ENCODE measurements at places on chromosomes 6 and 20.

- no peak for DNase-seq
Measured at GRCh38 chr6:126661646-126662045, 321.7 kb downstream of the CENPW start.

- DNase-seq = no peak
Measured at GRCh38 chr6:119517428-119517827, 167.9 kb upstream of the MAN1A1 start.

- no peak for DNase-seq
Measured at GRCh38 chr6:138656364-138657064, 117.1 kb upstream of the CCDC28A start.

DNA sequence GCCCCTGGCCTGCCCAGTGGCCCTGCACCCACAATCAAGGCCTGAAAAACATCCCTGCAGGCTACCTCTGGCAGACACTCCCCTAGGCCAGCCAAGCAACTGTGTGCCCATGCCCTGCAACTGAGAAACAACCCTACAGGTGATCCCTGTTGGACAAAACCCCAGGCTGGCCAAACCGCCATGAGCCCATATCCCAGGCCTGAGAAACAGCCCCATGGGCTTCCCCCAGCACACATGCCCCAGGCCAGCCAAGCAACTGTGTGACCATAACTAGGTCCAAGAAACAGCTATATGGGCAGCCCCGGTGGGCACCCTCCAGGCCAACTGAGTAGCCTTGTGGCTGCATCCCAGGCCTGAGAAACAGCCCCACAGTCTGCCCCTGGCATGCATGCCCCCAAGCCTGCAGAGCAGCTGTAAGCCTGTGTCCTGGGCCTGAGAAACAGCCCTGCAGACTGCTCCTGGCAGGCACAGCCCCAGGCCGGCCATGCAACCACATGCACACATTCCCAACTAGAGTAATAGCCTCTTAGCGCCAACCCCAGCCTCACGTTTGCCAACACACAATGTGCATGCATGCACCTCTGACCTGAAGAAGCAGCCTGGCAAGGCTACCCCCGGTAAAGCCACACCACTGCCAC, 41.0 kb upstream of the SRSF6 start:
- DNase-seq = no peak

- DNase-seq = no peak
Measured at GRCh38 chr20:51450221-51450712, 92.3 kb downstream of the NFATC2 start.

DNA sequence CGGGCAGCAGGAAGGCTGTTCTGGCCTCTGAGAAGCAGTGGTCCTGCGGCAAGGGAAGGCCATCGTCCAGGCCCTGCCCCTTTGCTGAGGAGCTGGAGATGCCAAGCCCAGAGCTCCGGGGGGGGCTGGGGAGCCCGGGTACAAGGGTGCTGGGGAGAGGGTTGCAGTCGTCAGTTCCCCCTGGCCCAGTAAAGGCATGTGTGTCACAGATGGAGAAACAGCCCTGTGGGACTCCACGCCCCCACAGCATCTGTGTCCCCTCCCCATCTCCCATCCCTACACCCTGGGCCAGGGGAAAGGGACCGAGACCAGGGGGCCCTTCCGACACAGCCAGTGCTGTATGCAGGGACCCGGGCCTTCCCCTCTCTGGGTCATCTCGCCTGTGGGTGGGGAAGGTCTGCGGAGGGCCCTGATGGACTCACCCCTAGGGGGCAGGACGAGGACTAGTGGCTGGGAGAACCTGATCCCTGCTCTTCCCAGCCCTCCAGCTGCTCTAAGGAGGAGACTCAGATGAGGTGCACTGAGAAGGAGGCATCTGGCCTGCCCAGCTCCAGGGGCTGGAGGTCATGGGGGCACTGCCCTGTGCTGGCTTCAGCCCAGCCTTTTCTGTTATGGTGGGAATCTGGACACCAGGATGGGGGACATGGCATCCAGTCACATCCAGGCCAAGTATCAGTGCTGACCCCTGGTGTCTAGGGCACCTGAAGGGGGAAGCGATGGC, 609 bp downstream of the MYL9 start:
- DNase-seq = no peak

DNA sequence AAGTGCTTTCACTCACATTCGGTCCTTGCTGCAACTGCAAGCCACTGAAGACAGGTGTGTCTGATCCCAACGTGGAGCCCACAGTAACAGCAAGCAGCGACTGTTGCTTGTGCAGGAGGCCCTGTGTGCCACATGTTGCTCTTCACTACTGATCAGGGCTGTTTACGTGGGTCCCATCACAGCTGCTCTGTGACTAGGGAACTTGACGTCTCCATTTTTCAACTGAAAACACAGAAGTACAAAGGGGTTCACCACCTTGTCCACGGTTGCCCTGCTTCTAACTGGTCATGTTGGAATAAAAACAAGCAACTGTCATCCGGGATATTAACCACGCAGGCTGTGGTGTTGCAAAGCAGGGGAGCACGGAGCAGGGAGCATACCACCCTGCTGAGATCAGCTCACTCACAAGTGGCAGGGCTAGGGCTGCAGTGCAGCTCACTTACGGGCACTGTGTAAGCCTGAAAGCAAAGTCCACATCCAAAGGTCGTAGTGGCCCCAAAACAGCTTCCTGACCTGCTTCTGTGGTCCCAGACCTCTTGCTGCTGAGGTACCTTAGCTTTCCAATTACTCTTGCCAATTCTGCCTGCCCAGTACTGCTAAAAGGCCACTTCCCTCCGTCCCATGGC, 105.8 kb upstream of the DUSP22 start:
- no peak for DNase-seq

DNA sequence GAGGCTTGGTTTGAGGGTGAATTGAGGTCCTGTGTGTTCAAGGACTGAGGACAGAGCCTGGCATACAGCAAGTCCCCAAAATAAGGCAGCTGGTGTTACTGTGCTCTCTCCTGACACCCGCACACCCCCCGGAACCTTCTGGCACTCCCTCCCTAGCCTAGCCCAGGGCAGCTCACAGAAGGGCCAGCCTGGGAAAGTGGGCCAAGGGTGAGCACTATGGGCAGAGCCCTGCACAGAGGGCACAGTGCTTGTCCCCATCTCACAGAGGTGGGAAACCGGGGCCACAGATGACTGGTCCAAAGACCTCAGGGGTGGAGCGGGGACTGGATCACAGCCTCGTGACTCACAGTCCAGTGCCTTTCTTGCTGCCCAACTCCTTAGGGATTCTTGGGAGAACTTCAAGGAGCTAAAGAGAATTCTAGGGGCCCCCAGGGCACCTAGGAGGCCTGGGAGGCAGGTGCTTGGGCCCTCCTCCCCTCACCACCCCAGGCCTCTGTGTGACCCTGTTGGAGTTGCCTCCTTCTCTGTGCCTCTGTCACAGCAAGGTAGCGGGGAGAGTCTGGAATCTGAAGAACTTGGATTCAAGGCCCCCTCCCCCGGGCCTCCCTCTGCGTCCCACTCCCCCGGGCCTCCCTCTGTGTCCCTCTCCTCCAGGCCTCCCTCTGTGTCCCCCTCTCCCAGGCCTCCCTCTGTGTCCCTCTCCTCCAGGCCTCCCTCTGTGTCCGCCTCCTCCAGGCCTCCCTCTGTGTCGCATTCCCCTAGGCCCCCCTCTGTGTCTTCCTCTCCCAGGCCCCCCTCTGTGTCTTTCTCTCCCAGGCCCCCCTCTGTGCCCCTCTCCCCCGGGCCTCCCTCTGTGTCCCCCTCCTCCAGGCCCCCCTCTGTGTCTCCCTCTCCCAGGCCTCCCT, 13.5 kb downstream of the DLGAP4 start:
- no peak for DNase-seq

DNA sequence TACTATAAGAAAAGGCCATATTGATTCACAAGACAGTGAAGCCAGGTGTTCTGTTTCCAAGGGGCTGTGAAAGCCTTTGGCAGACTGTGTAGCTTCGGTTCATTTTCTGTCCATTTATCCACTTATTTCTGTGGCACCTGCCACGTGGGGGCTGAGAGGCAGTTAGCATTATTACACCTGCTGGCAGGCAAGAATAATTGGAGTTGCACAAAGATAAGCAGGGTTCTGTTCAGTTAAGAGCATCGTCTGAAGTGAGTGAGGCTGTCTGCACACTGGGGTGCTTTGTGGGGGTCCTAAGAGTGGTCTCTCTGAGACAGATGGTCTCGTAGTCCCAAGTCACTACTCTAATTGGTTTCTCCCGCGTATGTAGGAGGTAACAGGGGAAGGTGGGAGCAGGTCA, 60.6 kb upstream of the CCN6 start:
- DNase-seq = no peak

DNA sequence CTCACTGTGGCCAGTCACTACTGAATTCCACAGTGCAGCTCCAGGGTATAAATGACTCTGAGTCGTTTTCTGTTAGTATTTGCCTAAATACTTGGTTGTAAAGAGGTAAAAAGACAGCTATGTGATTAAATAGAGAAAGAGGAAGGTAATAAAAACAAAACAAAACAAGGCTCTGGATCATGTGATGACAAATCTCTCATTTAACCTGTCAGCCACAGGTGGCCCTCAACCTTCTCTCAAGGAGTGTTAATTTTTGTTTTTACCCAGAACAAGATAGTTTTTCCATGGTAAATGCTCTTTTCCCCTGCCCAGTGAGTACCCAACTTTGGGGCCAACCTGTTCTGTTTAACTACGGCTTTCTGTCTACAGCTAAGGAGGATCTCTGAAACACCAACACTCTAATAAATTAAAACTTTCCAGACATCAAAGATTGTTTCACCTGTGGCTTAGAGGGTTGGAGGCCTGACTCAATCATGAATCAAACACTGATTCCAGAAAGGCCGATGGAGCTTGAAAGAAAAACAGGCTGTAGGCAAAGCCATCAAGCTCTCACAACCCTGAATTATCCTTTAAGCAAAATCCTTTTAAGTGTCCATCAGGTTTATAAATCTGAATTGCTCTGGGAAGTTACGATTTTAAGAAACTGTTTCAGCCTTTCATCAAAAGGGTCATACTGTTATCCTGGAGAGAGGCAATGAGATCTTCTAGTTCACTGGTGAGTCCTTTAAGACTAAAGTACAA, 81.5 kb upstream of the BCLAF1 start:
- DNase-seq = no peak

GRCh38 chr6:24949020-24949569, 13.3 kb upstream of the RIPOR2 start:
- no peak for DNase-seq

DNA sequence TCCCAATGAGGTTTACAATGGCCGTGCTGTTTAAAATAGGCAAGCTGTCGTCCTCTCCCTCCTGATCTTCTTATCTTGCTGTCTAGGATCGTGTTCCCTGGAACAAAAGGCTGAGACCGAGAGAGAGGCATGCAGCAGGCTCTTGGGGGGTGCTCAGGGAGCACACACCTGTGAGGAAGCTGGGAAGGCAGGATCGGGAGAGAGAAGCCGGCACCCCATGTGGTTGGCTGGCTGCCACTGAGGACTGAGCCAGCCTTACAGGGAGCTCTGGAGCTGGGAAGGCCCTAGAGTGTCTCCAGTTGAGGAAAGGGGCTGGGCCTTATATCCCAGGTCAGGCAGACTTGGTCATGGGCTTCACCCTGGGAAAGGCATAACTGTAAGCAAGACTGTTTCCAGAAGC, 184.2 kb downstream of the LY86 start:
- no peak for DNase-seq

DNA sequence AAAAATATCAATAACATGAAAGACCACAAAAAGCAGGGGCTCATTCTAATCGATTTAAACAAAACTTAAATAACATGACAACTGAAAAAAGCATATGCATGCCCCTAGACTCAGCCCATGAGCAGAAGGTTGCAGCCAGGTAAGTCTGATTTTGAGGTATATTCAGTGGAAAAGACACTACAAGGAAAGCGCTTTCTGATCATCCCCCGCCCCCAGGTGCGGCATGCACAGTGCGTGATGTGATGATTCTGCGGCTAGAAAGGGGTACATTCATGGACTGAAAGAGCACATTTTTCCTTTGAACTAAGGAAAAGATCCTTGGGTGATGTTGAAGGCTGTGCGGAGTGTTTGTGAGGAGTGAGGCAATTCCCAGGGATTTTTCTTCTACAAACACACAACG, 16.9 kb upstream of the FOXC1 start:
- no peak for DNase-seq

DNA sequence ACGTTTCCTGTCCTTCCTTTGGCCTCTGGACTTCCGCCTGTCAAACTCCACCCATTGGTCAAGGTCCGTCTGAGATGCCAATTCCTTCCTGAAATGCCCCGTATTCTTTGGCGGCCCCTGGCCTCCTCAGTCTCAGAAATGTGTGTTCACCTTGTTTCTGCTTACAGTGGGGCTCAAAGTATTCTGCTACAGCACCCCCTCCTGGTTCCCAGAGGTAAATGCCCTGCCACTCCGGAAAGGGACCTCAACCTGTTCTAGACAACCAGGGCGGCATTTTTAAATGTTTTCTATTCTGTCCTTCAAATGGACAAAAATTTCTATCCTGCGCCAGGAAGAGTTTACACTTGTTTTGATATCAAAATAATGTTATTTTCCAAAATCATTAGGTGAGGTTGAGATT, 12.1 kb upstream of the PAX1 start:
- no peak for DNase-seq

GRCh38 chr20:31595654-31596411, 9.3 kb upstream of the ID1 start:
- DNase-seq = peak; percentile 53

DNA sequence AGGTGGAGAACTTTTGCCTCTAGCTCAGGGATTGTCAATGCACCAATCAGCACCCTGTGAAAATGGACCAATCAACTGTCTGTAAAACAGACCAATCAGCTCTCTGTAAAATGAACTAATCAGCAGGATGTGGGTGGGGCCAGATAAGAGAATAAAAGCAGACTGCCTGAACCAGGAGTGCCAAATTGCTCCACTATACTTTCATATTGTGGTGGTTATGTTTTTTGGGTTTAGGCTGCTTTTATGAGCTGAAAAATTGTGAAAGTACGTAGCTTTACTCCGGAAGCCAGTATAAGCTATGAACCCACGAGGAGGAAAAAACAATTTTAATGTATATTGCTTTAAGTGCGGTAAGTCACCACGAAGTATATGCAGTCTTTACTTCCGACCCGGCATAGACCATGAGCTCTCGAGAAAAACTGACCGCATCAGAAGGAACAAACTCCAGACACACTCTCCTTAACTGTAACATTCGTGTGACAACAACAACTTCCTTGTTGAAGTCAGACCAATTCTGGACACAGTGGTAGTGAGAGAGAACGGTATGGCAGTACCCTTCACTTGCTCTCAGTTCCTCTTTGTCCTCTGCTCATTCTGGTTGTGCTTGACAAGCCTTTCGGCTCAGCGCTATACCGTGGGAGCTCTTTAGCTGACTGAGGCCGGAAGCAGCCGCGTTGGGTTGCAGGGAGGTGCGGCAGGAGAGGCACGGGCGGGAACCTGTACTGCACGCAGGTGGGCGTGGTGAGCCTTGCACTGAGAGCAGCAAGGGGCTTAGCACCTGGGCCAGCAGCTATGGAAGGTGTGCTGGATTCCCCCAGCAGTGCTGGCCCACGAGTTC, 81.9 kb upstream of the E2F3 start:
- DNase-seq = no peak

- DNase-seq = no peak
Measured at GRCh38 chr6:104595311-104595820, 264.4 kb downstream of the HACE1 start.

DNA sequence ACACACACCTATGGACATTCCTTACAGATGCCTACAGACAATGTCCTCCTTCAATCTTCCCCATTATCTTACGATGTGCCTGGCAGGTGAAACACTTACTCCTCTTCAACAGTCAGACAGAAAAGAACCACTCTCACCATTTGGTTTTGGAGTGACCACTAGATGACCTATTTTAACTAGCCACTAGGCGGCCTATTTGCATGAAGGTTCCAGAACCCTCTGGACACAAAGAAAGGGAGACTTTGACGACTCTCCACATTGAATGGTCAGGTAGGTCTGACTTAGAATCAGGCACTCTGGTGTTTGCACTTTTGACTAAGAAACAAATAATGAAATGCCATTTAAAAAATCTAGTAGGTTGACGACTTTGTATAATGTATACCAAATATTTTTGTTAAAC, 42.0 kb downstream of the PNLDC1 start:
- no peak for DNase-seq

- DNase-seq = no peak
Measured at GRCh38 chr6:42644211-42644610, 78.2 kb downstream of the PRPH2 start.

Data from thoracic aorta (tissue), 2 donors.